ENCODE measurements at places on chromosomes 7 and 10. TPM values are rescaled to one million over a fixed set of nuclear protein-coding genes. Genes with fewer than 3 reads are reported as not detected.

DNA sequence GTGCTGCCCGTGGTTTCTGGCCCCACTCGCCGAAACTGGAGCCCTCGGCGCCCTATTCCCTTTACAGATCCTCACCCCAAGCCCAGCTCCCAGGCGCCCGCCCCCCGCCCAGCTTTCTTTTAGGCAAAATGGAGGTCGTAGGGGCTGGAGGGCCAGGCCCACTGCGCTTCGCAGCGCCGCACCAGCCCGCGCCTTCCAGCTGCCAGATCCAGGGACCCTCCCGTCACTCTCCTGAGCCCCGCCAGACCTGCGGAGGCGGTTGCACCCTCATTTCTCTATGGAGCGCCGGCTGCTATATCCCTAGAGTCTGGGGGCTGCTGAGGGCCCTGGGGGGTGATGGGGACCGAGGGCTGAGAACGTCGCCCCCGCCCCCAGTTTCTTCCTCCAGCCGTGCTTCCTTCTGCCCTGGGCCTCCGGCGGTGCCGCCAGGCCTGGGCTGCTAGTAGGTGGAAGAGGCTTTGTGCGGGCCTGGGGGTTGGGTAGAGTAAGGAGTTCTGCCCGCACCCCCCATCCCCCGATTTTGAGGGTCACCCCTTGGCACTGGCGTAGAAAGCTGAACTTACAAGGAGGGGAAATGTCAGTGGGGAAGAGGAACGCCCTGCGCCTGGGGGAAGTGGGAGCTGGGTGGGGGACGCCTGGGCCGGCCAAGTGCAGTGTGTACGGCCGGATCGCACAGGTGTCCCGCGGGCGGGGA is 1.0 kb downstream of the GNB2 start:
- DNase-seq = no peak

GRCh38 chr7:74587435-74588126 is 69.9 kb upstream of the GTF2I start:
- peak; percentile 28 for DNase-seq

DNA sequence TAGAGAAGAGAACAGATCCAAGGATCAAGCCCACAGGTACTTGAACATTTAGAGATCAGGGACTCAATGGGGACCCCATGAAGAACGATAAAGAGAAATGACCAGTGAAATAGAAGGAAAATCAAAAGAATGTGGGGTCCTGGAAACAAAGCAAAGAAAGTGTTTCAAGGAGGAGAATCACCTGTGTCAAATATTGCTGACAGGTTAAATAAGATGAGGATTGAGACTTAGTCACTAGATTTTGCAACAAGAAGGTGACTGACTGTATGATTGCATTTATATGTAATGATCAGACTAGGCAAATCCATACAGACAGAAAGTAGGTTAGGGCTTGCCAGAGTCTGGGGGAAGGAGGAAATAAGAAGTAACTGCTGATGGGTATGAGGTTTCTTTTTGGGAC is 254.9 kb upstream of the NPY start:
- DNase-seq = no peak

Gene SPDYE18
- 0.22 TPM for polyA plus RNA-seq

Gene HYAL4
- 0.05 TPM for polyA plus RNA-seq

Gene SNCG
- 4.6 TPM for polyA plus RNA-seq

All from forelimb muscle (tissue), 1 donor.